Pulmonary artery endothelial cell (primary cell): ENCODE measurements at places on chromosomes 12 and 14.

DNA sequence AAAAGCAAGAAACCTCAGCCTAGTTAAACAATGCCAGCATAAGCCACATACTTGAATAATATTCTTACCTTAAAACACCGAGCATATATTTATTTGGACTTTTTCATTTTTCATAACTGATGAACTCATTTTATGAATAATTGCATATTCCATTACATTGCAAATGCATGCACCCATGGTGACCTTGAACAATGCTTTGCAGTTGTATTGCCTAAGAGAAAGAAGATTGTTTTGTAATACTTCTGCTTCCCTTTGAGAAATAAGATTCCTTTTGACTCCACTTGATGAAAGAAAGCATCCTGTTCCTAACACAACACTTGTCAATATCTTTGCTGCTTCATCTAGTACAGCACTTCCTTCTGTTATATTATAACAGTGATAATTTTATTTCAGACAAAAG lies 1182.2 kb downstream of the FLRT2 start:
- no peak for DNase-seq

DNA sequence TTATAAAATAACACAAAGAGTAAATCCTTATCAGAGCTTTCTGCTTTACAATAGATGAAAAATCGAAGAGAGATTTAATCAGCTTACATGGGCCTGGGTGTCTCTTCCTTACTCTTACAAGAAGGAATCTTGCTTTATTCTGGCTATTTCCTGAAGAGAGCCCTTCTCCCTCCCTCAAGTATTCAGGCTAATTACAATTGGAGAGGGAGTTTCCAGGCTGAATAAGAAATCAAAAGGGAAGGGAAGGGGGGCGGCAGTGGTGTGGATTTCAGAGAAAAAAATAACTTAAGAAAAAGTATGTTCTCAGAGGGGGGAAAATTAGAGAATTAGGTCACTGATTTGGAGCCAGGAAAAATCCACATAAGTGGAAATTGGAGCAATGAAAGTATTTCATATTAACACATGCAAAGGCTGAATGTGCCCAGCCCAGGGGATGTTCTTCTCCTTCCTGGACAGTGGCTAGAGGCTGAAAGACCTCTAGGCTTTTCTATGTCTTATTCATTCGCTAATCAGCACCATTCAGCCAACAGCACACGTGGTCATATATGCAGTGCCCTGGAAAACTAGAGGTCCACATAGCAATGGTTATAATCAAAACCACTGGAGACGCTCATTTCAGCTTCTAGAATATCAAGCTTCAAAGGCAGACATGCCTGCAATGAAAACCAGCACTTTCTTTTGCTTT lies 158.9 kb upstream of the BTG1 start:
- DNase-seq = no peak

DNA sequence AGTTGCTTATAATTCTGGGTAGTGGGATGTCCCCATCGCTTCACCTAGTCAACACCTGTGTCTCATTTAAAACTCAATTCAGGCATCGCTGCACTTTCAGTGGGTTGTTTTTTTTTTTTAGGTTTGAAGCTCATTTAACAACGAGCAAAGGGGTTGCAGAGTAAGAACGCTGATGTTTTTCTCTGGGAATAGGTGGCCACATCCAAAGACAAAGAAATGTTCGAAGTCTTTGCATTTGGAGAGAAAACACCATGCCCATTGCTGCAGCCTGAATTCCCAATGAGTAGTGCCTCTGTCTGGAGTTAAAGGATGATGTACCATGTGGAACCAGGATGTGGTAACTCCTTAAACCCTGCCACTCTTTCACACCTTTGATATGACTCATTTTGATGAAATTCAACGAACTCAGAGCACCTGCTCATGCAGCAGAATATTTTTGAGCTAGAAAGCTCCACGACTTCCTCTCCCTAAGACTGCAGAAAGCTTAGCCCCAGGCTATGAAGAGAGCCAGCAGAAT lies 35.1 kb upstream of the BATF start:
- no peak for DNase-seq

- DNase-seq = peak; percentile 82
These were observed 41.6 kb downstream of the UBE3B start for GRCh38 chr12:109518820-109519665.

DNA sequence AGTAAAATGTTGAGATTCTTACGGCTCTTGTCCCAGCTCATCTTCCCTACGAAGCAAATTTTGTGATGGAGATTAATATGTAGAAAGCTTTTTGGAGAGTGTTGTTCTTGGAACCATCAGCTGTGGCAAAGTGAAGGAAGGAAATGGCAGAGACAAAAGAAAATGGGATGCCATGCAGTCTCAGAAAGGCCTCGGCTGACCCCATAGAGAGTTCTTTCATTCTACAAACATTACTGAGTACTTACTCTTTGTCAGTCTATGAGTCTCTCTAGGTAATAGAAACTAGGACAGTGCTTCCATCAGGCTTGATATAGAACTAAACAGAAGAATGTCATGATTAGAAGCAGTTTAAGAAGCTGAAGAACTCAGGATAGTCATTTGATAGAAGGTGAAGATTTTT lies 134.1 kb downstream of the PLEKHA5 start:
- DNase-seq = no peak

DNA sequence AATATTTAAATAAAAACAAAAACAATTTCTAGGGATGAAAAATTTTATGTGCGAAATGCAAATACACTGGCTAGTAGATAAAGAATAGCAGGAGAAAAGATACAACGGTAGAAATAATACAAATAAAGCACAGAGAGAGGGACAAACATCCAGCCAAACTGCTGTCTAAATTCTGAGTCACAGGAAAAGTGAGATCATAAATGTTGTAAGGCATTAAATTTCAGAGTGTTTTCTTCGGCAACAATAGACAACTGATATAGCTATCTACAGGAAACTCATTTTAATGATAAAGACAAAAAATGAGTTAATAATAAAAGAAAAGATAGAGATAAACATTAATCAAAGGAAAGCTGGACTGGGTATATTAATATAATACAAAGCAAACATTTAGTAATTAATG lies 122.2 kb downstream of the NTS start:
- DNase-seq = peak; percentile 35

GRCh38 chr12:2833810-2834209 lies 1.0 kb downstream of the NRIP2 start:
- DNase-seq = no peak

GRCh38 chr12:109116611-109116949 lies 193 bp downstream of the ACACB start:
- DNase-seq = no peak
